ENCODE measurements at places on chromosomes 3 and 15.
A peak's percentile ranks its signal among the peaks of the same experiment; 100 is the strongest.

GRCh38 chr3:4776980-4777581 is 202.2 kb upstream of the BHLHE40 start:
- peak; percentile 61 for DNase-seq

DNA sequence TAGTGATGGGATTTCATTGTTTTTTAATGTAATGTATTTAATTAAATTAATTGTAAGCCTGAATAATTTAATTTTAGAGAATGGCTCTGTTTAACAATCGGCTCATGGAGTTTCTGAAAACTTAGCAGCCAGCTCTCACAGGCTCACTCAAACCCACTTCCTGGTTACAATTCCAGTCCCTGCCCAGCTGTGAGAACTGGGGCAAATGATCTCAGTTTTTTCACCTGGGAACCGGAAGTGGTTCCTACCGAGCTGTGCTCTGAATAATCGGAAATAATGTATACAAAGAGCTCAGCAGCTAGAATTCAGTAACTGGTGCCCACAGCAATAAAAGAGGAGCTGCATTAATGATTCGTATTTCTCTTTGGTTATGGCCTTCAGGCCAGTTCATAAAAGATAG is 244.3 kb upstream of the MCTP2 start:
- DNase-seq = no peak

DNA sequence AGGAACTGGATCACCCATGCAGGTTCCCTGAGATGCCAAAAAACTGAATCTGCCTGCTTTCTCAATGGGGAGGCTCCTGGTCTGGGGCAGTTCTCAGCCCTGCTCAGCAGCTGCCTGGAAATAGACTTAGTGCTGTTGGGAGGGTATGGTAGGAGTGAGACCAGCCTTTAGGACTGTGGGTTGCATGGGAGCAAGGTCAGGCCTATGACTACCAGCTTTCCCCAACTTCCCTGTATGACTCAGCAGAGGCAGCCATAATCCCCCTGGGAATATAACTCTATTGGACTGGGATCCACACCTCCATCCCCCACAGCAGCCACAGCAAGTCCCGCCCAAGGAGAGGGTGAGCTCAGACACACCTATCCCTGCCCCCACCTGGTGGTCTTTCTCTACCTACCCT is 87.0 kb downstream of the CFAP44 start:
- DNase-seq = no peak

GRCh38 chr3:113288881-113289280 is 77.5 kb downstream of the BOC start:
- no peak for DNase-seq

DNA sequence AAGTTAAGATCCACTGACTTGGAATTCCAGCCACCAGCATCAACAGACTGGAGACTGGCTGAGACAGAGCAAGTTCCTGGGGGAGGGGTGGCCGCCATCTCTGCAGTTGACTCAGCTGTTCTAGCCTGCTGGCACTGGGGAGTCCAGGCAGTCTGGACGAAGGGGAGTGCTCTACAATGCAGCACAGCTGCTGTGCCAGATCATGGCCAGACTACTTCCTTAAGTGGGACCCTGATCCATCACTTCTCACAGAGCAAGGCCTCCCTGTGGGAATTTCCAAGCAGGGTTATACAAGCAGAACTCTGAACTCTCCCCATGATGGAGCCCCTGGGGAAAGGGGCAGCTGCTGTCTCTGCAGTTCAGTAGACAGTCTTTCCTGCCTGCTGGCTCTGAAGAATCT is 35.2 kb downstream of the PYGO1 start:
- peak; percentile 8 for DNase-seq

- no peak for DNase-seq
Measured at GRCh38 chr3:19688767-19689166, 245.2 kb downstream of the EFHB start.

GRCh38 chr15:53611145-53611920 is 148.1 kb downstream of the WDR72 start:
- DNase-seq = no peak

Measured in skin of body (tissue), 3 donors.